ENCODE measurements at places on chromosomes 16 and 17.

- DNase-seq: no peak
These were observed 97.6 kb downstream of the NPIPB11 start for GRCh38 chr16:29308644-29309546.

GRCh38 chr17:68033636-68034451 lies 1.7 kb upstream of the KPNA2 start:
- DNase-seq: no peak

DNA sequence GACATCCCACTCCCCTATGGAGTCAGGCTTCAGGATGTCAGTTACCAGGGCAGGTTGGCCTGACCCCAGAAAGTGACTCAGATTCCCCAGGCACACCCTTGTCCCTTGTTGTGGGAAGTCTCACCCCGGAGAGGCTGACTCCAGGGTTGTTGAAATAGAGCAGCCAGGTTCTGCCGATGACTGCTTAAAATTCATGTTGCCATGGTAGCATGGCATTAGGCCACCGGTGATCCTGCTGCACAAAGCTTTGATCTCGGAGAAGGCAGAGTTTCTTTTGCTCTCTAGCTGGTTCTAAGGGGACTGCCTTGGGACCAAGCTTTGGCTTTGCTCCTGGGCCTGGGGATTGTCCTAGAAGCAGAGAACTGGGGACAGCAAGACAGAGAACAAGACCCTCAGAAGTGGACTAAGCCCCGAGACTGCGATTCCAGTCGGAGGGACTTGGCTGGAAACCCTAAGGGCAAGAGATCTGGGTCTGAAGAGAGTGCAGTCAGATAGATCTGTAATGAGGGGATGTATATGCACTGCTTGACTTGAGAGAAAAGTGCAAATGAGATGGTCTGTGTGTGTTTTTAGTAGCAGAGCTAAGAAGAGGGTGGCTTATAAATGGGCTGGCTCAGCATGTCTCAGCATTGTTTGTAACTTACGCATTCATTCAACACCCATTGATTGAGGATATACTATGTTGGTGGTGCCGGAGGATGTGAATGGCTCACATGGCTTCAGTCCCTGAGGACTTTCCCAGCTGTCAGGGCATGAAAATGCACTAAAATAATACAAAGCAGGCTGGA lies 106.9 kb downstream of the RGS9 start:
- peak; percentile 42 for DNase-seq

GRCh38 chr16:68393333-68393732 lies 55.0 kb downstream of the SMPD3 start:
- no peak for DNase-seq

GRCh38 chr17:9557161-9557755 lies 18.4 kb downstream of the STX8 start:
- no peak for DNase-seq

DNA sequence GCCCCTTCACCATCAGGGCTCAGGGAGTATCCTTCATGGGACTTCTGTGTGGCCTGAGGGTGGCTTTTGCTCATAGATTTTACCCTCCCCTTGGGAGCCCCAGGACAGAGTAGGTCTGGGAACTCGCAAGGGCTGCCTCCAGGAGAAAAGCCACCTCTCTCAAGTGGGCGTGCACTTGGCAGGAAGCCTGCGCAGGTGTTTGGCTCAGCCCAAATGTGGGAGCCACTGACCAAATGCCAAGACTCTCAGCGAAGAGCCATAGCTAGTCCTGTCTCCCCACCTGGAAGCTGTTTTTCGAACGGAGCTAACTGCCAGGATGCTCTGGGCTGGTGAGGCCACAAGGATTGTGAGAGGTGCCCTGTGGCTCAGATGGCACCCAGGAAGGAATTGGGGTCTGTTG lies 2.0 kb upstream of the HSD17B2 start:
- no peak for DNase-seq

- no peak for DNase-seq
These were observed 123.1 kb downstream of the SNX29 start for GRCh38 chr16:12099451-12100123.

- DNase-seq: no peak
These were observed 60.5 kb downstream of the ADAMTS18 start for GRCh38 chr16:77374384-77374783.

GRCh38 chr16:54944002-54944401 lies 13.3 kb downstream of the IRX5 start:
- DNase-seq: no peak

DNA sequence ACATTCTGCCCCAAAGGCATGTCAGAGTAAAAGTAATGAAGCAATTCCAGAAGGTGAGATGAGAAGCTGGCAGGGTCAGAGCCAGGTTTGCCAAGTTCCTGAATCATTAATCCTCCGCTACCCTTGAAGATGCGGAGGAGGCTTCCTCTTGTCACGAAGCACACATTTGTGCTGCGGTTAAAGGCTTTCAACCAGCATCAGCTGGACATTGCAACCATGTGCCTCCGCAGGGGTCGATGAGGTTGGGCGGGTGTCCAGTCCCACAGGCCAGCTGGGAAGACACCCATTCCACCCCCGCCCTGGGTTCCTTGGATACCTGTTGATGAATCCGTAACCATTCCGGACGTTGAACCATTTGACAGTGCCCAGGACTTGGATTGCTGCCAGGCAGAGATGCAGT lies 1.3 kb downstream of the YBX2 start:
- no peak for DNase-seq

DNA sequence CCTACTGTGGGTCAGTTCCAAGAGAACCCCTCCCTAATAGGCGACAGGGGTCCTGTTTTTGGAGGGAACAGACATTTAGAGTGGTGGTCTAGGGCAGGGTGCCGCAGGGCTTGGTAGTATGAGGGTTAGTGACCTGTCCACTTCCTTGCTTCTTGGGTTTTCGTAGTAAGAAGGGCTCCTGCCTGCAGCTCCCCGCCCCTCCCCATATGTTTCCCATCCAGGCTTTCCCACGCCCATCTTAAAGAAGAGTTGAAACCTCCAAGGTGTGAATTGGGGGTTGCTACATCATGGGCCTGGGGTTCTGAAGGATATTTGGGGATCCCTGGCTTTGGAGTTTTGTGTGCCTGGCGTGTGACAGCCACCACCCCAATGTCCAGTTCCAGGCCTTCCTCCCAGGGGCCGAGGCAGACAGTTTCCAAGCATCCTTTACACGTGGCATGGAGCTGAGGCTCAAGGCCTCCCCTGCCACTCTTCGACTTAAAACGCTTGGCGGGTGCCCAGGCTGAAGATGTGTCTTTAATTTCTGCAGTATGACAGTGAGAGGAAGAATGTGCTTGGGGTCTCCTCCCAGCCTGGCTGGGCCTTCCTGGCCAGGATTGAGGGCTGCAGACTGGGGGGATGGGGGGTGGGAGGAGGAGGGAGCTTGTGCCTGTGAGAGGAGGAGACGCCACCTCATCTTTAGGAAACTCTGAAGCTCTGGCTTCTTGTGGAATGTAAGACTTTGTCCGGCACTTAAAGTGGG lies 2.3 kb upstream of the COL1A1 start:
- DNase-seq: no peak

DNA sequence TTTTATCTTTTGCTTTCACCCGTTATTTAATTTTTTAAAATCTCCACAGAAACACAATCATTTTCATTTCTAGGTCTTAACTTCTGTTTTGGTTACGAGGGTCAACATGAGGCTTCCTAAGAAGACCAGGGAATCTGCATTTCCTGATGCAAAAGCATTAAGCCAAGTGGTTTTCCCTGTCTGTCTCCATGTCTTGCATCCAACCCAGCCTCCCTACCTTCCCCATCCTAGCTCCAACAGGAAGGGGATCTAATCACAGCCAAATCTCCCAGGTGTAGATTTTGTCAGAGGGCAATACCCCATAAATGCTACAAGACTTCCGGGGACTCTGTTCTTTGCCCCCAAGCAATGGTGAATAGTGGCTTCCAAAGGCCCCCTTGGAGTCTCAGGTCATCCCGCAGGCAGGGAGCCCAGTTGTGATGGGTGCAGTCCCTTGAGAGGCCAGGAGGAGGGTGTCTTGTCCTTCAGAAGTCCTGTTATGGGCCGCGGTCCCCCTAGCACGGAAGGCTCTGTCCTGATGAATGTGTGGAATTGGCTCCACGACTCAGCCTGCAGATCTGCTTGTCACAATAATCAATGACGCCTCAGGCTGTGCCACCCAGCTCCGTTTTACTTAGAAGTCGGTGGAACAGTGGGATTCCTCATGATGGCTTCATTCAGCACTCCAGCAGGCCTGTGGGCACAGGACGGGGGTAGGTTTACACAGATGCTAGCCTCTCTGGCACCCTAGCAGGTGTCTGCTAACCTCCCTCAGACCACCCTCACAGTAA lies 141.1 kb downstream of the RGS9 start:
- peak; percentile 21 for DNase-seq

Data from stimulated activated naive CD8-positive, alpha-beta T cell treated with anti-CD3 and anti-CD28 coated beads, Interleukin-15, Interleukin-2, amounts not matched to agents 100 U/mL and 50 U/mL, for 24 hours (primary cell).